ENCODE measurements at places on chromosomes 16 and 17. TPM values are rescaled to one million over a fixed set of nuclear protein-coding genes. Genes with fewer than 3 reads are reported as not detected.

EMP2 gene
- 110 TPM for total RNA-seq

CD300LB gene
- total RNA-seq, result 0.19 TPM

SCNN1B gene
- total RNA-seq, result 0.27 TPM

RNF43 gene
- 4.4 TPM for total RNA-seq

TP53TG3F gene
- total RNA-seq, result not detected

MMP2 gene
- 135 TPM for total RNA-seq

TTYH2 gene
- 39.2 TPM for total RNA-seq

DPEP3 gene
- total RNA-seq, result not detected

SLC52A1 gene
- total RNA-seq, result not detected

SLC46A1 gene
- total RNA-seq, result 7.7 TPM

DPEP1 gene
- total RNA-seq, result not detected

HLF gene
- total RNA-seq, result 35.7 TPM

TAC4 gene
- 0.43 TPM for total RNA-seq

TP53TG3B gene
- not detected for total RNA-seq

TSPAN10 gene
- 0.24 TPM for total RNA-seq
